Fibroblast of villous mesenchyme (primary cell): ENCODE measurements at places on chromosomes 3 and 15. TPM values are rescaled to one million over a fixed set of nuclear protein-coding genes. Genes with fewer than 3 reads are reported as not detected.

Gene EPHB3
- 2.2 and 3.5 TPM in 2 replicates for total RNA-seq

Gene IL5RA
- total RNA-seq = not detected in 2 replicates

Gene GCNT3
- under 0.01 TPM in 2 replicates for total RNA-seq

Gene ADIPOQ
- total RNA-seq = not detected in 2 replicates

DNA sequence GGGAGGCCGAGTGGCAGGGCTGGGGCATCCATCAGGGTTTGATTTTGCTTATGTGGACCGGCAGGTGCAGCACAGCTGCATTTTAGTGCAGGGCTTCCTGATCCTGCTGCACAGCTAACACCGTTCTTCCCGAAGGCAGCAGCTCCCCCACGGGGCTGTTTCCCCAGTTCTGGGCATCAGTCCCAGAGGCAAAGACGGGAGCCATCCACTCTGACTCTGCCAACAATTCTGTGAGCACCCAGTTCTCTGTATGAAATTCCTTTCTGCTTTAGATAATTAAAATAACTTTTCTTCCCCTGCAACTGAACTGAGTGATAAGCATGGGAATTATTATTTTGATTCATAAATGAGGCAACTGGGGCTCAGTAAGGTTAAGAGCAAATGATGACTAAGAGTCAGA lies 262.9 kb upstream of the ATP10A start:
- DNase-seq = no peak
